ENCODE measurements at places on chromosomes 11 and 22. TPM values are rescaled to one million over a fixed set of nuclear protein-coding genes. Genes with fewer than 3 reads are reported as not detected.

HTR3A gene
- total RNA-seq, result not detected

OR56A1 gene
- total RNA-seq, result not detected

ASRGL1 gene
- 2.9 TPM for total RNA-seq

EHF gene
- total RNA-seq, result 116 TPM

BTBD18 gene
- total RNA-seq, result not detected

INS gene
- total RNA-seq, result not detected

SYT12 gene
- total RNA-seq, result not detected

INPP5J gene
- total RNA-seq, result 34.4 TPM

ACRV1 gene
- not detected for total RNA-seq

DERL3 gene
- 1.5 TPM for total RNA-seq

SORL1 gene
- total RNA-seq, result 25.9 TPM

OR10A2 gene
- not detected for total RNA-seq

OR10D3 gene
- not detected for total RNA-seq

CARNS1 gene
- 2.2 TPM for total RNA-seq

DEFB131B gene
- total RNA-seq, result not detected

KCNJ1 gene
- not detected for total RNA-seq

MFRP gene
- total RNA-seq, result not detected

LUZP2 gene
- total RNA-seq, result 6.8 TPM

DNA sequence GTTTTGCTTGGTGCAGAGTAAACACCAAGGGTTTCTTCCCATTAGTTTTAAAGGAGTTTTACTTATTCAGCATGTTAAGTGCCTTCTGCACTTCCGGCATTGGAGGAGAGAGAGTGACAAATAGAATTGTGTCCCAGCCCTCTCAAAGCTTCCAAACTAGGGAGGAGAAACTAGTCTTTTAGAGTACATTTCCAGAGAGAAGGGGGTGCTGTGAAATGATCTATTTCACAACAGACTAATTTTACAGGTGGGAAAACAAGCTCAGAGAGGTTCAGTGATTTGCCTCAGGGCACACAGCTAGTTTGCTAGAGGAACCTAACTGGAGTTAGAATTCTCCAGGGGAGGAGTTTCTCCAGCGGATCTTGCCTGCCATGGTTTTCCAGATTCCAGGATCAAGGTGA, 12.6 kb downstream of the MPST start:
- DNase-seq, result no peak

DNA sequence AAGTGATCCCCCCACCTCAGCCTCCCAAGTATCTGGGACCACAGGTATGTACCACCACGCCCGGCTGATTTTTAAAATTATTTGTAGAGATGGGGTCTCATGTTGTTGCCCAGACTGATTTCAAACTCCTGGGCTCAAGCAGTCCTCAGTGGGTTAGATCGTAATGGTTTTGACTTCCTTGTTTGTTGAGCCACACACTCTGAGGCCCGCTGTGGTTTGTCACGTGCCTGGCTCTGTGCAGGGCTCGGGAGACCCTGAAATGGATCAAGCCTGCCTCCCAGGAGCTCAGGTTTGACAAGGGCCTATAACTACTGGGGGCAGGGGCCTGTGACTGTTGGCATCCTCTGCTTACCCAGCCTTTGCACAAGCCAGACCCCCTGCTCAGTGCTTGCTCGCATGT, 68.1 kb downstream of the MPPED1 start:
- DNase-seq, result no peak

DNA sequence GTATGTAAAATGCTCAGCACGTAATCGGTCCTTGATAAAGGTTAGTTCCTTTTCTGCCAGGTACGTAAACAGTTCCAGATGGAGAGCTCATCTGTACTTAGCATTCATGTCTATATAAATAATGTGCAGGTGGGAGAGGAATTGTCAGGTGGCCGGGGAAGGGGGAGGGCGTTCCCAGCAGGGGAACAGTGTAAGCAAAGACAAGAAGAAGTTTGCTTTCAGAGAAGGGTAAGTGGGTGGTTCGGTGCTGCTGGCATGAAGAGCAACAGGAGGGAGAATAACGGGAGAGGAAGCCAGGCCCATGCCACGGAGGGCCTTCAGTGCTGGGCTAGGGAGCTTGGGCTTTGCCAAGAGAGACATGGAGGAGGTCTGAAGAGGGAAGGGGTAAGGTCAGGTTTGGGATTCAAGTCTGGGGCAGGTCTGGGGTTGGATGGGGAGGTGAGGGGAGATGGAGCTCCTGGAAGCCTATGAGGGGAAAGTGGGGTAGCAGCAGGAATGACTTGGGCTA, 11.4 kb upstream of the WNT11 start:
- DNase-seq, result no peak

- no peak for DNase-seq
Measured at GRCh38 chr11:85088286-85088685, 538.9 kb downstream of the DLG2 start.

DNA sequence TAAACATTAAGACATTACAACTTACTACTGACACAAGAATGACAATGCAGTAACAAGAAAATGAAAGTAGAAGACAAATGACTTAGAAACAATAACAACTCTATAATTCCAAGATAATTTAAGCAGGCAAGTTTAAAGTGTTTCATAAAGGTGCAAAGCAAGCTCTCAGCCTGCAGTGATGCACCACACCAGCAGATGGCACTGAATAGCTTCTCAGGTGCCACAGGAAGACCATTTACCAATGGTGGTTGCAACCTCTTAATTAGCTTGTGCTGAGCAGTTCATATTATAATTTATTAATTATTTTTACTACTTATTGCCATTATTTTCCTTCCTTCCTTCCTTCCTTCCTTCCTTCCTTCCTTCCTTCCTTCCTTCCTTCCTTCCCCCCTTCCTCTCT, 60.6 kb downstream of the NXPE2 start:
- peak; percentile 63 for DNase-seq

DNA sequence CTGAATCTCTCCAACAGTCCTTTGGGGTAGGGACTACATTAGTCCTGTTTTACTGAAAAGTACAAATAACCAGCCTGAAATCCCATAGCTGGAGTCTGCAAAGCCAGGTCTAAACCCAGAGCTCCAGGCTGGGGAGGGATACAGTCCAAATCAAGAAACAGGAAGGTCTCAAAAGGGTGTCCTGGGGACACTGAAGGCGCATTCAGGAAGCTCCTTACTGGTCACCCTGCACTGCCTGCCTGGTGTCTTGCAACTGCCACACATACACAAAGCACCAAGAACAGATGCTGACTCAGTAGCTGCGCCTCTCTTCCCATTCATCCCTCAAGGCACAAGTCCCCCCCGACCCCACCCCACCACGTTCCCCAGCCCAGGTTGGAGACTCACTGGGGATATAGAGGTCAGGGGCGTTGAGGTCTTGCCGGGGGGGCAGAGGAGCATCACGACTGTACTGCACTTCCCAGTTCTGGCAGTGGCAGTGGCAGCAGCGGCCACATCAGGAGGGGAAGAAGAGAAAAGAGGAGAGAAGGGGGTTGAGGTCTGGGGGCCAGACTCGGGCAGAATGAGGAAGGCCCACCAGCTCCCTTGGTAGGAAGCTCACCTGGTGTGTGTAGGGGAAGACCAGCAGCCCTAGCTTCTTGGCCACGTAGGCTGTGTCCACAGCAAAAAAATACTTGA, 1.6 kb downstream of the YIF1A start:
- DNase-seq, result no peak

GRCh38 chr11:8097062-8097461, 16.1 kb downstream of the TUB start:
- DNase-seq, result no peak

- DNase-seq, result no peak
Measured at GRCh38 chr11:69431893-69432738, 49.3 kb upstream of the LINC01488 start.

DNA sequence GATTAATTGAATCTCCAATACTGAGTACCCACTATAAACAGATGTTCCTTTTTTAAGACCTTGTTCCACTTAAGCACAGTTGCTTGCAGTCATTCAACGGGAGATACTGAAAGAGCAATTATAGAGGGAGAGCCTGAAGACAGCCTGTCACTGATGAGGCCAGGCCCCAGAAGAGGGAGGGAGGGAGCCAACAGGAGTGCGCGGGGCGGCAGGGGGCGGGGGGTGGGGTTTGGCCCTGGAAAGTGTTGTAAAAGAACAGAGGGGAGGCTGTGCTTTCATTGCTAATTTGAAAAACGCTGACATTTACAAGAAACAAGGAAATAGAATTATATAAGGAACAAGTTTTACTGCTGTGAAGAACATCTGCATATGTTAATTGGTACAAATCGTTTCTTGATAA, 53.1 kb downstream of the MAP6 start:
- no peak for DNase-seq

DNA sequence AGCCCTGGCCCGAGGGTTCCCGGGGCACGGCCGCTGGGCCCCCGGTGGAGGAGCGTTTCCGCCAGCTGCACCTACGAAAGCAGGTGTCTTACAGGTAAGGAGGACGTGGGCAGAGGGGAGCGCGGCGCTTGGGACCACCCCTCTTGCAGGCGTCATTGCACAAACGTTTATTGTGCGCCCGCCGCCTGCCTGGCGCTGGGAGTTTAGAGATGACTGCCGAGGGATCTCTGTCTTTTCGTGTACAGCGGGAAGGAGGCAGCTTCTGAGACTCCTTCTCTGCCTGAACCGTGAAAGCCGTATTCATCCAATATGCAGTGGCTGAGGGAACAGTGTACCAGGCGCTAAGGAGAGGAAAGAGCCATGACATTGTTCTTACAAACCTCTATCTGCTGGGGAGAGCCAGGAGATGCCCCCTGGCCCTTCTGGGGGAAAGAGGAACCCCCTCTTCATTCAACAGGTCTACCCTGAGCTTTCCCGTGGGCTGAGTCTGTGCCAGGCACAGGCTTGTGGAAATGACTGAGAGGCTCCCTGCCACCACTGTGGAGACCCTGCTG, 13.8 kb upstream of the DGKZ start:
- no peak for DNase-seq

DNA sequence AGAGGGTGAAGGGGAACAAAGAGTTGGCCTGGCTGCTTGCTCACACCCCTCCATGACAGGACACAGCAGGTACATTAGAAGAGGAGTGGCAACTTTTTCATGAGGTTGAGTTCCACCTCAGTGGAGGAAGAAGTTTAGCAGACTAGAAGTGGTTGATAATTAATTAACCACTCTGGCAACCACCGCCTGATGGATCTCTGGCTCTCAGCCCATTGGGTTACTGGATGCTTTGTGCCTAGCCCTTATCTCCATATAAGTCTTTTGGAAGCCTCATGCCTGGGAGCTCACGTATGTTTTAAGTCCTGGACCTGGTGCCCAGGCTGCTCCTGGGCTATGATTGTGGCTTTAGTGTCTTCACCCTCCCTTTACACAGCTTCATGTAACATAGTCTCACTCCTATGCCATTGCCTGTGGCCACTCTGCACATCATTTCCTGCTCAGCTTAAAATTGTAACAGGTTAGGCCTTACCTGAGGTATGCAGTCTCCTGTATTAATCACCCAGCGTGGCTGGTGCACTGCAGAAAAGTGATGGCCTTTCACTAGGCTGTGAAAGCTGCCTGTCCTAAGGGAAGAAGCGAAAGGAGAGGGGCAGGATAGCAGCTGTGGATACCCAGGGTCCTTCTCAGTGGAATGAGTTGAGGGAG, 72.7 kb upstream of the CRTAM start:
- DNase-seq, result no peak

GRCh38 chr11:7694235-7694634, 12.0 kb downstream of the OVCH2 start:
- DNase-seq, result no peak

DNA sequence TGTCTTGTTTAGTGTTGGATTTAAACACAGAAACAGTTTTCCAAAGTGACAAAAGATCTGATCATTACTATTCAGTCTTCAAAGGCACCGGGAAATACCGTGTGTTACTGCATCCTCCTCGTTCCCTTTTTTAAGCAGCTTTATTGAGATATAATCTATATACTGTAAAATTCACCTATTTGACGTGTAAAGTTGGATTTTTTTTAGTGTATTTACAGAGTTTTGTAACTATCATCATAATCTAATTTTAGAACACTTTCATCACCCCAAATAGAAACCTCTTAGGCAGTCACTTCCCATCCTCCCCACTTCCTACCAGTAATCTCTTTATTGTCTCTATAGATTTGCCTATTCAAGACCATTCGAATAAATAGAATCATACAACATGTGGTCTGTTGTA, 1.4 kb downstream of the ANO5 start:
- no peak for DNase-seq

DNA sequence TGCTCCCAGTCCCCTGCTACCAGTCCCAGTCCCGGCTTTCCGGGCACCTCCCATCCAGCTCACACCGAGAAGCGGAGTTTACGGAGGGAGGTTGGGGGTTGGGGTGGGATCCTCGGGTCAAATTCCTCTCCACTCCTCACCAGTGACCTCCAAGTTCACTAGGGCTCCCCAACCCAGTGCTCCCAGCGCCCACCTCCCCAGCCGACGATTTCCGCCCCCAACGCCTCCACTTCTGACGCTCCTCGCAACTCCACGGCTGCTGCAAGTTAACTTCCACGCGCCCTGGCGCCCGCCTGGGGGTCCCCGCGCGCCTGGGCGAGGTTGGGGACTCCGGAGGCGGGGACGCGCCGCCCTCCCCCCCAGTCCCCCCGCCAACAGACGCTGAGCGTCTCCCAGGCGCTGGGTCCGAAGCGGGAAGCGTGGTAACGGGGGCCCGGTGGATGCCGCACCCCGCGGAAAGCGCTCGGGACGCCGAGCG, 526 bp downstream of the TPST2 start:
- peak; percentile 62 for DNase-seq

Measured in stomach (tissue), 19 donors.